Activated CD4-positive, alpha-beta memory T cell treated with anti-CD3 and anti-CD28 coated beads for 36 hours (primary cell): ENCODE measurements at places on chromosomes 12 and 14. TPM values are rescaled to one million over a fixed set of nuclear protein-coding genes. Genes with fewer than 3 reads are reported as not detected.

DNA sequence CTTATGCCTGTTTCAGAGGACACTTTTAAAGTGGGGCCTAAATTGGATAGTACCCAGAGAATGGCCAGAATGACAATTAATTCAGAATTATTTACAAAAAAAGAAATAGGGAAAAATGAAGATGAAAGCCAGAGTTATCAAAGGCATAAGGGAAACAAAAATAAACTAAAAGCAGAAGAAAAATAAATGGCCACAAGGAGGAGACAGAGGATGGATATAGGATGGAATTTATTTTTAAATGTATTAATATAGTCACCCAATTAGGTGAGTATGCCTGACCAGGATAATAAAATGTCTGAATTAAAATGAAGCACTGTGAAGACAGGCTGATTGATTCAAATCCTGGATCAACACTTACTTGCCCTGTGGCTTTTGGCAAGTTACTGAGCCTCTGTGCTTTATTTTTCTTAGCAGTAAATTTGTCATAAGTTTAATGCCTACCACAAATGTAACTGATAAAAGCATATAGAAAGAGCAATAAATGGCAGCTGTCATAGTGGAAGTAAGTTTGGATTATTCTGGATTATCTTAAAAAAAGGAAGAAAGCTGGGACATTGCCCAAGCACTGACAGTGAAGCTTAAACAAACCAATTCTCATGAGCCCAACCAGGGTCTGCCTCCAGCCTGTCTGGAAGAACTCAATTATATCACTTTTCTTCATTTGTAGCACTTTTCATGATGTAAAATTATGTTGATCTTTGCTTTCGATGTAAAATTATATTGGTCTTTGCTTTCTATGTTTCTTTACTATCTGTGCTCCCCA is 3.5 kb downstream of the CLEC9A start:
- no peak for DNase-seq
- H3K36me3 ChIP-seq = no peaks in the 10 kb centered on the region
- no peaks in the 10 kb centered on the region for H3K27me3 ChIP-seq
- H3K4me1 ChIP-seq = no peaks in the 10 kb centered on the region
- H3K27ac ChIP-seq = no peak overlapping the region
- no peak overlapping the region for H3K4me3 ChIP-seq

- H3K27ac ChIP-seq = no peak overlapping the region
- H3K27me3 ChIP-seq = peaks cover 6% of the 10 kb centered on the region
- H3K4me1 ChIP-seq = peaks cover 3% of the 10 kb centered on the region
- no peak overlapping the region for H3K4me3 ChIP-seq
These were observed 13.8 kb downstream of the ARMH4 start for GRCh38 chr14:58138031-58138713.

GRCh38 chr14:31788340-31788739 is 227.1 kb downstream of the NUBPL start:
- H3K4me1 ChIP-seq = no peaks in the 10 kb centered on the region
- DNase-seq = no peak
- H3K27ac ChIP-seq = no peak overlapping the region
- no peaks in the 10 kb centered on the region for H3K27me3 ChIP-seq
- H3K4me3 ChIP-seq = no peak overlapping the region

GRCh38 chr12:18470251-18470650 is 208.9 kb downstream of the PIK3C2G start:
- H3K36me3 ChIP-seq = no peaks in the 10 kb centered on the region
- H3K27me3 ChIP-seq = no peaks in the 10 kb centered on the region
- H3K27ac ChIP-seq = no peak overlapping the region
- no peak for DNase-seq

The HOXC10 gene
- not detected for total RNA-seq

The GSC gene
- total RNA-seq = not detected

DNA sequence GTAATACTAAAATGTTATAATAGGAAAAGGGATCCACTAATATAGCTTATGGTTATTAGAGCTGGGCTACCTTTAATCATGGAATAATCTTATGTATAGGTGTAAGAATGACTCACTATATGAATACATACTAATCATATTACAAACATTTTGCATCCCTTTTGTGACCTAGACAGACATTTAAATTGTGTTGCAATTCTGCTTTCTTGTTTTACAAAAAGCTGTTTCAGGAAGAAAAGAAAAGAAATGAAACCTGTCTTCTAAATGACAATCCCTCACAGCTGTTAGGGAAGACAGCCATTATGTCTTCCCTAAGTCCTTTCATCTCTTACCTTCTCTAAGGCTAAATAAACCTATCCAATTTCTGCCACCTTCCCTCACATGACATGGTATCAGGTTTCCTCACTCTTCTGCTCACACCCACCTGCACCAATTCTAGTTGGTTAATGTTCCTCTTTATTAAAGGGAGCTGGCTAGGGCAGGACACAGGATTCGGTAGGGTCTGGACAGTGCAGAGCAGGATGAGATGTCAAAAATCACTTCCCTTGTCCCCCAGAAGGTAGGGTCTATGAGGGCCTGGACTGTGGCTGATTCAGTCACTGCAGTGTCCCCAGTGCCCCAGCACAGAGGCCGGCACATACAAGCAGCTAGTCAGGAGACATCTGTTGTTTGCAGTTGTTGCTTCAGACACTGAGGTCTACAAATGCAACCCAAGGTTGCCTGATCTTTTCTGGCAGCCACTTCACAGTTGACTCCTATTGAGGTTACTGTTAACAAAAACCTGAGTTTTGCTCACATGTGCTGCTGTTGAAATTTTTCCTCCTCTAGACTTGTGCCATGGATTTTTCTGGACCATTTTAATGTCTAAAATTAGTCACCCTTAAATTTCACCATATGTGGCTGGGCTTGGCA is 3.7 kb downstream of the DHRS7 start:
- no peak overlapping the region for H3K4me3 ChIP-seq
- peaks cover 8% of the 10 kb centered on the region for H3K36me3 ChIP-seq

DNA sequence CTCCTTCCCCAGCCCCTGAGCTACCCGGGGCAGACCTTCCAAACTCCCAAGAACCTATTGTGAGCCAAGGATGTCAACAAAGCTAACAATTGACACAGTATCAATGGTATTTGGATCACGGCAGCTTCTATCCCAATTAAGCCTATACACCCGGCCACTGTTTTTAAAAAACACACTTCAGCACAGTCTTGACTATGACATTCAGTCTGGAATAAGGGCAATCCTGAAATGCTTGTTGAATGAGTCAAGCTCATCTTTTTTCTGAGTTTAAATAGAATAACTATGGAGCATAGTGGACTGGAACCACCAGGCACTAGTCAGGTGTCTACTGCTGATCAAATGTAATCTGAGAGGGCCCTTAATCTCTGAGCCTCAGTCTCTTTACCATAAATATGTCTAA is 5.7 kb downstream of the DENND5B start:
- no peak overlapping the region for H3K27ac ChIP-seq
- peaks cover 4% of the 10 kb centered on the region for H3K4me1 ChIP-seq
- H3K36me3 ChIP-seq = no peaks in the 10 kb centered on the region
- H3K4me3 ChIP-seq = no peak overlapping the region
- no peak for DNase-seq

DNA sequence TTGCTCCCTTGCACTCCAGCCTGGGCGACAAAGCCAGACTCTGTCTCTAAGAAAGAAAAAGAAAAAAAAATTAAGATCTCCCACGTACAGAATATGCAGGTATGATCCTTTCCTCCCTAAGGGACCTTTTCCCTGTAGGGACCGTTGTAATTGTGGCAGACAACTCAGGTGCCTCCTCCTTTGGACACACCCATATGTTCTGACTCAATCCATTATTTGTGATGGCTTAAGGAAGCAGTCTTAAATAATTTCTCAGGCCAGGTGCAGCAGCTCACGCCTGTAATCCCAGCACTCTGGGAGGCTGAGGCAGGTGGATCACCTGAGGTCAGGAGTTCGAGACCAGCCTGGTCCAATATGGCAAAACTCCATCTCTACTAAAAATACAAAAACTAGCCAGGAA is 53.1 kb downstream of the TMCC3 start:
- H3K4me1 ChIP-seq = no peaks in the 10 kb centered on the region
- no peak overlapping the region for H3K4me3 ChIP-seq
- DNase-seq = no peak
- H3K27ac ChIP-seq = no peak overlapping the region
- H3K36me3 ChIP-seq = no peaks in the 10 kb centered on the region

The ADGRD1 gene
- total RNA-seq = 1.0 TPM

DNA sequence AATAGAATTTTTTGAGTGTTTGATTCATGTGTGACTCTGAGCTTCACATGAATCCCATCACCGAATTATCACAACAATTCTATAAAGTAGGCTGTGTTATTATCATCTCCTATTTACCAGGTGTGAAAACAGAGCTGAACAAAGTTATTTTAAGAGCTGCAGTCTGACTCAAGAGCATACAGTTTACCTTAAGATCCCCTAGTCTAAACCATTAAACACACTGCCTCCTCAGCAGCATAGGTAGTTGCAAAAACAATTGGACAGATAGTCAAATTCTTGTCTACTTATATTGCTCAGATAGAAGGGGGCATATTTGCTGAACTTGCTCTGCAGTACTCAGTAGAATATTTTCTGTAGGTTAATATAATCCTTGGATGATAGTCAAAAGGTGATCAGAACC is 219.8 kb upstream of the ATP2B1 start:
- DNase-seq = no peak
- no peak overlapping the region for H3K4me3 ChIP-seq
- no peaks in the 10 kb centered on the region for H3K36me3 ChIP-seq
- H3K27ac ChIP-seq = no peak overlapping the region
- peaks cover 17% of the 10 kb centered on the region for H3K4me1 ChIP-seq

DNA sequence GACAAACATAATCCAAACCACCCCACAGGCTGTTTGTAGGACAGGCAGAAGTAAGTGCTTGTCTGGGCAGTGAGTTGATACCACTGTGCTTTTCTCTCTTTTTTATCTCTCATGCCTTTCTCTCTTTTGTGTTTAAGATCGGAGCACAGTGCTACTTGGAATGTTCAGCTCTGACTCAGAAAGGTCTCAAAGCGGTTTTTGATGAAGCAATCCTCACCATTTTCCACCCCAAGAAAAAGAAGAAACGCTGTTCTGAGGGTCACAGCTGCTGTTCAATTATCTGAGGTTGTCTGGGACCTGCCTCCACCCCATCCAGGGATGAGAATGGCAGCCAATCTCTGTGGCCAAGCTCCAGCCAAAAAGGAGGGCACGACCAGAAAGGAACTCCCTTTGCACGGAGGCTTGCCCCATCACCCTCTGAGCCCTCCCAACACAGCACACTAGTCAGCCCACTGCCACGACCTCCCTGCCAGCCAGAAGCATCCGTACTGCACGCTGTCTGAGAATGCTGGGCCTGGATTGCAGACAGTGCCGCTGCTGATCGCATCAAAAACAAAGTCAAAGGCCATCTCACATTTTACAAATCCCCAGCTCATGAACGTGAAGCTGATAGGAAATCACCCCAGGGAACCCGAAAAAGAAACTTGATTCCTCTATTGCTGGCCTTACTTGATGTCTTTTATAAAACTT is 27.8 kb downstream of the GPHB5 start:
- H3K27ac ChIP-seq = no peak overlapping the region
- no peaks in the 10 kb centered on the region for H3K36me3 ChIP-seq
- H3K4me1 ChIP-seq = peaks cover 5% of the 10 kb centered on the region
- no peak for DNase-seq
- H3K27me3 ChIP-seq = peaks cover 17% of the 10 kb centered on the region
- no peak overlapping the region for H3K4me3 ChIP-seq

DNA sequence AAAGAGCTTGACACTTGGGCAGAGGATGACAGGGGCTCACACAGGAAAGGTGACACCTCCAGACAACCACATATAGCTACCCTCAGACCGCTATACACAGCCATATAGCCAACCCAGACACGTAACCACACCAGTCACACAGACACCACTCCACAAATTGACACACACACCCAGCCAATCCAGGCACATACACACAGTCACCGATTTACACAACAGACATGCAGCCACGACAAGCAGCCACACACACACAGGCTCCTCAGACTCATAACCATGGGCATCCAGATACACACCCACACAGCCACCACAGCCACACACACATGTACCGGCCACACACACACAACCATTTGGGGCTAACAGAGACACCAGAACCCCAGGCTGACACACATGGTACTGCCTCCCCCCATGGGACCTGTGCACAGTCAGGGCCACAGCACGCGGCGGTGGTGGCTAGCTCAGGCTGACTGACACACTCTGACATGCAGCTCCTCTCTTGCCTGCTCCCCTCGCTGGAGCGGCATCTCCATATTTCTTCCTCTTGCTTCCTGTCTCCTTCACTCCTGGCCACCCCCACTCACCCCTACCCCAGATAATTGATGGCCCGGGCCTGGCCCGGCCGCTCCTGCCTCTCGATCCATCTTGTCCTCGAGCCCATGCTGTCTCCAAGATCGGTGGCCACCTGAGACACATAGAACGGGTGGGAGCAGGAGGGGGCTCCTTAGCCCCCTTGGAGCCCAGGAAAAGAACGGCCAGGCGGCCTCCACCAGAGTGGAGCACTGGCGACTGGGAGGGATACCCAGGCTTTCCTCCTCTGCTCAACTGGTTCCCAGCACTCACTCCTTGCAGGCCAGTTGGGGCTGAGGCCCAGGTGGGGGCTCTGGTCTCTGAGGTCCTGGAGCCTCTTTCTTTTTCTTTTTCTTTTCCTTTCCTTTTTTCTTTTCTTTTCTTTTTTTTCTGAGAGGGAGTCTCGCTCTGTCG is 6.0 kb upstream of the SHMT2 start:
- peaks cover 25% of the 10 kb centered on the region for H3K4me1 ChIP-seq
- DNase-seq = no peak

DNA sequence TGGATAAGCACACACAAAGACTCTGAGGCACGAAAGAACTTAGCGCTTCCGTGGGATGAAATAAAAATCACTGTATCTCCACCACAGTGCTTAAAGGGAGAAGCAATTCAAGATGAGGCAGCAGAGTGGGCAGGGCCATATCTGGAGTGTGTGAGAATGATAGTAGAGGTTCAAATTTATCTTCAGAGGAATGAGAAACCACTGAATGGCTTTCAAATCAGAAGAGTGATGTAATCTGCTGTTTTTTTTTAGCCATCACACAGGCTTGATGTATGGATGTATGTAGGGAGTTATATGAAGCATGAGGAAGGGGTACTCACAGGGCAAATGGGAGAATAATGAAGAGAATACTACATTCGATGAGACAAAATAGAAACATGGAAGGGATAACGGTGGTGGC is 24.1 kb downstream of the MDGA2 start:
- no peaks in the 10 kb centered on the region for H3K4me1 ChIP-seq
- DNase-seq = no peak
- no peak overlapping the region for H3K4me3 ChIP-seq
- no peaks in the 10 kb centered on the region for H3K27me3 ChIP-seq
- no peaks in the 10 kb centered on the region for H3K36me3 ChIP-seq

The DCN gene
- not detected for total RNA-seq

DNA sequence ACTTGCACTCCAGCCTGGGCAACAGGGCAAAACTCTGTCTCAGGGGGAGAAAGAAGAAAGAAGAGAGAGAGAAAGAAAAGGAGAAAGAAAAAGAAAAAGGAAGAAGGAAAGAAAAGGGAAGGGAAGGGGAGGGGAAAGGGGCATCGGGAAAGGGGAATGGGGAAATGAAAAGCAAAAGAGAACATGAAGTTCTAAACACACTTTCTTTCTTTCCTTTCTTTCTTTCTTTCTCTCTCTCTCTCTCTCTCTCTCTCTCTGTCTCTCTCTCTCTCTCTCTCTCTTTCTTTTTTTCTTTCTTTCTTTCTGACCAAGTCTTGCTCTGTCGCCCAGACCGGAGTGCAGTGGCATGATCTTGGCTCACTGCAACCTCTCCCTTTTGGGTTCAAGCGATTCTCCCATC is 76.9 kb downstream of the RPS6KA5 start:
- DNase-seq = no peak
- peaks cover 21% of the 10 kb centered on the region for H3K4me1 ChIP-seq

- H3K27ac ChIP-seq = no peak overlapping the region
- peaks cover 44% of the 10 kb centered on the region for H3K36me3 ChIP-seq
- H3K27me3 ChIP-seq = no peaks in the 10 kb centered on the region
- H3K4me1 ChIP-seq = no peaks in the 10 kb centered on the region
- H3K4me3 ChIP-seq = no peak overlapping the region
- DNase-seq = no peak
These were observed 39.7 kb downstream of the MAPKAPK5 start for GRCh38 chr12:111881716-111882115.
